ENCODE measurements at places on chromosomes 11 and 22.

- DNase-seq, result no peak
Observed at GRCh38 chr11:90426442-90426841, 203.6 kb upstream of the CHORDC1 start.

DNA sequence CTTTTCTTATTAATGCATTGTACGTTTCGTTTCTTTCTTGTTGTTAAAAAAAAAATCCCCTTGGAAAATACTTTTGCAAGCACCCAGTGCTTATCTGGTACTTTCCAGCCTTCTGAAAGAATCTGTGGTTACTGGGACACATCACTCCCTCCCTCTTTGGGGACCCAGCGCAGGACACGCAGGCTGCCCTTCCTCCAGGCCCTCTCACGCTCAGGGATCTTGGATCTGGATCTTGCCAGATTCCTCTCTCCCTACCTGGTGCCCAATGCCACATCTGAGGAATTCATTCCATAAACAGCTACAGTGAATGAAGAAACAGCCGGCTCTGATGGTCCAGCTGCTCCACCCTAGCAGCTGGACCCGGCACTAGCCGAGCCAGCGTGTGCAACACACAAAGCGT, 55.7 kb downstream of the PHF21B start:
- DNase-seq, result no peak

GRCh38 chr11:61764606-61765260, 12.3 kb downstream of the MYRF start:
- DNase-seq, result no peak

DNA sequence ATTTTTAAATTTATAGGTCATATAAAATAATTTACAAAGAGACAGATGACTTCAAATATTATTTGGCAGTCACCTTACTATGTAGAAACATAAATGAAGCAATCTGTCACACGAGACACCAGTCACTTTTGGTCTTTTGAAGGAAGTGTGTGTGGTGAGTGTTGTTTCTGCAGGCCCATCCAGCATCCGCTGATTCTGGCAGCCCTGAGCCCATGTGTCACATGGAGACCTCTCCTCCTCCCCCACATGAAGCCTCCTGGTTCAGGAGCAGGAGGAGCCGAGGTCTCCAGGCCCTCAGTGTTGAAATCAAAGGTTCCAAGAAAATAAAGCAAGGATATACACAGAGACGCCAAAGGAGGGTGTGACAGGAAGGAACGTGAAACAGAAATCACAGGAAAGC, 60.1 kb downstream of the ARFGAP3 start:
- no peak for DNase-seq

GRCh38 chr11:120929664-120930154, 94.2 kb upstream of the TBCEL start:
- peak; percentile 6 for DNase-seq
